Suppressor macrophage treated with lipopolysaccharide for 1 hour (primary cell): ENCODE measurements at places on chromosomes 13 and 19.

DNA sequence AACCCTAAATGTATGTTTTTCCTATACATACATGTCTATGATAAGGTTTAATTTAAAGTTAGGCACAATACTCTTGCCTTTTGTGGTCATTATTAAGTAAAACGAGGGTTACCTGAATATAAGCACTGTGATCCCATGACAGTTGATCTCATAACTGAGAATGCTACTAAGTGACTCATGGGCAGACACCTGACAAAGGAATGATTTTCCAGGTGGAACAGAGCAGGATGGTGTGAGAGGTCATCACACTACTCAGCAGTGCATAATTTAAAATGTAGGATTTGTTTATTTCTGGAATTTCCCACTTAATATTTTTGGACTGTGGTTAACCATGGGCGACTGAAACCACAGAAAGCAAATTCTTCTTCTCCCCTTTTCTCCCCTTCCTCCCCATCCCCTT is 178.9 kb downstream of the UGGT2 start:
- DNase-seq: no peak

DNA sequence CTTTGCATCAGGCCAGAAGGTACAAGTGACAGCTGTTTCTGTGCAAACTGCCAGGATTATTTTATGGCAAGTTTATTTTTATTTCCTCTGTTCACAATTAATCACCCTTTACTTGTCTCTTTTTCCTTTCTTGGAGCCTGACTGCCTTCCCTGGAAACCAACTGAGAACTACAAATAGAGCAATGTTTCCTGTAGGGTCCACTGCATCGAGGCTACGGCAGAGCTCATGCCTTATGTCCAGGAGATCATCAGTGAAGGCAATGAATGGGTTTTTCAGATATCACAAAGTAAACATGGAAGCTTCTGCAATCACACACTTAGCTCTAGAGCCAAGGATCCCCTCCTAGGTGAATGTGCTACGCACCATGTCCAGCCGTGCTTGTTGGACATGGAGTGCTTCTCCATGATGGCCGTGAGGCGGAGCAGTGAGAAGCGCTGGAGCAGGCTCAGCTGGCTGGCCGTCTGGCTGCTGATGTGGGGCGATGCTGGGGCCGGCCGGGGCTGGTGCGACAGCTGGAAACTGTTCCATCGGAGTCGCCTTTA is 110.9 kb downstream of the KL start:
- no peak for DNase-seq

- no peak for DNase-seq
Observed at GRCh38 chr13:52012512-52012836, 276 bp downstream of the ALG11 start.

- peak; percentile 52 for DNase-seq
Observed at GRCh38 chr19:48683349-48683748, 10.5 kb upstream of the NTN5 start.

- no peak for DNase-seq
Observed at GRCh38 chr19:43315851-43316250, 37.6 kb upstream of the CD177 start.

DNA sequence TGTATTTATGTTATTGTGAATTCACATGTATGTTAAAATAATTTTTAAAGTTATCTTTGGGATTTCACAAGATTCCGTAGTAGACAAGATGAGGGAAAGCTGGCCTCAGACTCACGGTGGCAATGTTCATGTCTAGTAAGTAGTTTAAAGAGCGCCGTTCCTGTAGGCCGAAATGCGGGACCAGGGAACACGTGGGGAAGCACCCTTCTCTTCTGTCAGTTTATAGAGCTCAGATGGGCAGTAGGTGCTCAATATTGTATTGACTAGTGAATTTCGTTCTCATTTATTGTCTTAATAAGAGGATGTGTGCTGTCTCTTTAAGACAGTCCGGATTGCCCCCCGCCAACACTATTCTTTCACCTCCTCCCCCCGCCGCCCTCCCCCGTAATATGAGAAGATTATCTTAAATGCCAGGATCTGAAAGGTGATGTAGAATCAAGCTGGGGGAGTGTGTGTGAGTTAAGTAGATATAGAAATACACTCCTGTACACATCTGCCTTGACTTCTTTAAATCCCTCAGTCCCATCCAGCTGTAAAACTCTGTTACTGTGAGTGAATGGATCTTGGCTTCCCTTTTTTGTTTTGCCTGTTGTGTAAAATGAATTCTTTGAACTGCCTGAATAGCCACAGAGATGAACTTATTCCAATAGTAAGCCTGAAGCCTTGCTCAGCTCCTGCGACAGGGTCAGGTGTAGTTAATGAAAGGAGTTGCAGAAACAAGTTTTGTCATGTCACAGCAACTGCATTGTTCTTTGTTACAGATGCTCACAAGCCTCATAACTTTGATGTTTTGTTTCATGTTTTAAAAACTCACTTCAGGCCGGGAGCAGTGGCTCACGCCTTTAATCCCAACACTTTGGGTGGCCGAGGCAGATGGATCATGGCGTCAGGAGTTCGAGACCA is 1.3 kb downstream of the LAMP1 start:
- peak; percentile 36 for DNase-seq

GRCh38 chr13:38752686-38753085 is 65.8 kb downstream of the FREM2 start:
- DNase-seq: no peak

- DNase-seq: no peak
Observed at GRCh38 chr13:98293570-98294142, 116.6 kb upstream of the RNF113B start.

GRCh38 chr19:4437103-4437502 is 20.5 kb downstream of the UBXN6 start:
- DNase-seq: no peak

DNA sequence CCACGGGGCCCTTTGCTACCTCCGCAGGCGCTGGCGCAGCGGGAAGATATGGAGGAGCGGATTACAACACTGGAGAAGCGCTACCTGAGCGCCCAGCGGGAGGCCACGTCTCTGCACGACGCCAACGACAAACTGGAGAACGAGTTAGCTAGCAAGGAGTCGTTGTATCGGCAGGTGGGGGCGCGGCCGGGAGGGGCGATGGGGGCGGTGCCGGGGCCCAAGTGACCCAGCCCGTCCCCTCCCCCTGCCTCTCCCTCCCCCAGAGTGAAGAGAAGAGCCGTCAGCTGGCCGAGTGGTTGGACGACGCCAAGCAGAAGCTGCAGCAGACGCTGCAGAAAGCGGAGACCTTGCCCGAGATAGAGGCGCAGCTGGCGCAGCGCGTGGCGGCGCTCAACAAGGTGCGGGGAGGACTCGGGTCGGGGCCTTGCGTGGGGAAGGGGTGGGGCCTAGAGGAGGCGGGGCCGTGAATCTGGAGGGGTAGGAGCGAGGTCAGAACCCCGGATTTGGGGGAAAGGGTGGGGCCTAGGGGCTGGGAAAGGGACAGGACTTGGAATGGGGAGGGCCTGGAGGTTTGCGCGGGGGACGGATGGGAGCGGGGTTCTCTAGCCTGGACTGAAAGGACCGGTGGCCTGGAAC is 13.7 kb downstream of the PPFIA3 start:
- DNase-seq: no peak

- peak; percentile 37 for DNase-seq
Observed at GRCh38 chr19:46218160-46218559, 11.4 kb upstream of the IGFL1 start.

- DNase-seq: no peak
Observed at GRCh38 chr13:32264407-32264806, 50.8 kb downstream of the ZAR1L start.

GRCh38 chr13:37379841-37380240 is 218.7 kb downstream of the POSTN start:
- no peak for DNase-seq

DNA sequence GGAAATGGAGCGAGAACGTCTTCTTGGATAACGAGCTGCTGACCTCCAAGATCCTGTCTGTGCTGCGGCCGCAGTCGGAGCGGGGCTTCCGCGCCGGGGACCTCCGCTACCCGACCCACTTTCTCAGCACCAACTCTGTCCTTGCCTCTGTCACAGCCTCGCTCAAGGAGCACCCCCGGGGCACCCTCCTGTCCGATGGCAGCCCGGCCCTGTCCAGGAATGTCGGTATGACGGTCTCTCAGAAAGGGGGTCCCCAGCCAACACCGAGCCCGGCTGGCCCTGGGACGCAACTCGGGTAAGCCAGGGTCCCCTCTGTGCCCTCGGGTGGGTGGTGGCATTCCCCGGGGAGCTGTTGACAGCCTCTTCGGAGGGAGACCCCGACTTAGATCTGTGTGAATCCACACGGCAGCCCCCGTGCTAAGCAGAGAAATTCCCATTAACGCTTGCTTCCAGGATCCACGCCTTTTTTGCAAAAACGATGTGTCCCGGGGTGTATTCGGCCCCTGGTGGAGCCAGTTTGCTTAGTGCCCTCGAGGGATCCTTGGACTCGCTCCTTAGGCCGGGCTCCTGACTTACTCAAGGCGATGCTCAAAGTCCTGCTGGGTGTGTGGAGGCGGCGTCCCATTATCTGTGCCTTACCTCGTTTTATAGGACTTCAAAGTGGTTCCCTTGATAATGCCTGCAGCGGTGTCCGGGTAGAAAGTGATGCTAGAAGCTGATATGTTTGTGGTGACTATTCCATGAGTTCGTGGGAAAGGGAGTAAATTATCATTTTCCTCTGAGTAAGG is 48.5 kb downstream of the PEX11G start:
- DNase-seq: no peak

DNA sequence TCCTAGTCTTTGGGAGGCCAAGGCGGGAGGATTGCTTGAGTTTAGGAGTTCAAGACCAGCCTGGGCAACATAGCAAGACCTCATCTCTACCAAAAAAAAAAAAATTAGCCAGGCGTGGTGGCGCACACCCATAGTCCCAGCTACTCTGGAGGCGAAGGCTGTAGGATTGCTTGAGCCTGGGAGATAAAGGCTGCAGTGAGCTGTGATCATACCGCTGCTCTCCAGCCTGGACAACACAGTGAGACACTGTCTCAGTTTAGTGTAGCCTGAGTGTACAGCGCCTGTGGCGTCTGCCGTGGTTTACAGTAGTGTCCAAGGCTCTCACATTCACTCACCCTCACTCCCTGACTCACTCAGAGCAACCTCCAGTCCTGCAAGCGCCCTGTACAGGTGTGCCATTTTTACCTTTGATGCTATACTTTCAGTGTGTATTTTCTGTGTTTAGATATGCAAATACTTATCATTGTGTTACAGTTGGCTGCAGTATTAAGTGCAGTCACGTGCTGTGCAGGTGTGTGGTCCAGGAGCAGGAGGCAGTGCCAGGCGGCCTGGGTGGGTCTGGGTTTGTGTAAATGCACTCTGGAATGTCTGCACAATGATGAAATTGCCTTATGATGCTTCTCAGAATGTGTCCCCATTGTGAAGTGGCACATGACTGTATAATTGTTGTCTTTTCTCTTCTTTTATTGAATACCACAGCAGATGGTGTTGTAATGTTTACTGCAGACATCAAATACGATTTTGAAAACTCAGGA is 36.1 kb upstream of the DCUN1D2 start:
- no peak for DNase-seq

DNA sequence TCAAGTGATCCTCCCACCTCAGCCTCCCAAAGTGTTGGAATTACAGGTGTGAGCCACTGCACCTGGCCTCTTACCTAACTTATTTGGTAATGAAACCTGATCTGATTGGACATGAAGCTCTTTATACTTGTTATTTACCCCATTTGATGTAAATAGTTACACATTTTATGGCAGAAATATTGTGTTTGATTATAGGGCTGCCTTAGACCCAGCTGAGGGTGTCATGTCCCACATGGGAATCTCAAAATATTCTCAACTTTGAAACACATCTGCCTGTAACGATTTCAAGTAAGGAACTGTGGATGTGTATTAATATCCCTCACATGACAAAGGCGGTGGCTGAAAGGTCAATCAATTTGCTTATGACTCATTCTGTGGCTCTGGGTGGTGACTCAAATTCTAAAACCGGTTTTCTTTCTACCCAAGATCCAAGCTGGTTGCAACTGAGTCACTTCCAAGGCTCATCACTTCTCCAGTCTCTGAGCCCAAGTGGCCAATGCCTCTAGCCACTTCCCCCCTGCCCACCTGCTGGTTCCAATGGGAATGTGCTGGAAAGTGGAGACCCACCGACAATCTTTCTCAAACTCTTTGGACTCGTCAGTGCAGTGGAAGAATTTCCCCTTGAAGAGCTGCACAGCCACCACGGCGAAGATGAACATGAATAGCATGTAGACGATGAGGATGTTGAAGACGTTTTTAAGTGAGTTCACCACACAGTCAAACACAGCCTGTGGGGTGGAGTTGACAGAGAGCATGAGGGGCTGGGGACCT is 110.9 kb downstream of the IER2 start:
- peak; percentile 97 for DNase-seq

GRCh38 chr13:106318941-106319411 is 216.5 kb downstream of the EFNB2 start:
- no peak for DNase-seq

- no peak for DNase-seq
Observed at GRCh38 chr19:14393329-14393728, 12.1 kb downstream of the ADGRE5 start.

- no peak for DNase-seq
Observed at GRCh38 chr19:47312366-47313006, 2.8 kb downstream of the C5AR1 start.

GRCh38 chr19:33756177-33756576 is 40.5 kb upstream of the KCTD15 start:
- DNase-seq: no peak

DNA sequence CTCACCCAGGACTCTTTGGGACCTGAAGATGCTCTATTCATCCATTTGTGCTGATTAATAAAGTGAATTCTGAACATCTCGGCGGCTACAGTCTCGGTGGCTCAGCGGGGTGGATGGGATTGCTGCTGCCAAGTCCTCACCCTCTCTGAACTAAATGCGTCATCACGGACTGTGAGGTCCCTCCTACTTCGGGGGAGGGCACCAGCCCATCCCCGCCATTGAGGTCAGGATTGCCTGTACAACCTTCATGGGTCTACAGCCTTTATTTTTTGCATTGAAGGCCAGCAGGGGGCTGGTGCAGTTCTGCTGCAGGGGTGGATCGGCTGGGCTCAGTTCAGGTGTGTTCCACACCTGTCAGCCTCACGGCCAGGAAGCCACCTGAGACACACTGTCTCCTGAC is 181.8 kb downstream of the COL4A1 start:
- DNase-seq: no peak

GRCh38 chr13:111338841-111339240 is 18.4 kb downstream of the TEX29 start:
- no peak for DNase-seq

DNA sequence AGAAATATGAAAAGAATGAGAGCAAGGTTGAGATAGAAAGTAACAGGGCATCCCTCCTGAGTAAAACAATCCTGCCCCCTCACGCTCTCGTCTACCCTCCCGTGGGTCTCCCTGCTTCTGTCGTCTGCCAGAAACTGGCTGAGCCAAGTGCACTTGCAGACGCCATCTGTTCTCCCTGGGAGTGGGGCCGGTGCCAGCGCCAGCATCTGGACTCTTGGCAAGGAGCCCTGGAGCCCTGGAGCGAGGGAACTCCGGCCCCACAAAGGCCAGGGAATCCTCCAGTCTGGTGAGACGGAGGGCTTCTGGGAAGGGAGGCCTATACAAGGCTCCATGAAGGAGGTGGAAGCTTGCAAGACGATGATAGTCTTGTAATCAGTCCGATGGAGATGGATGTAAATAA is 2.3 kb upstream of the TMEM91 start:
- no peak for DNase-seq
